ENCODE measurements at places on chromosomes 7 and 10.

GRCh38 chr7:40570223-40570622, 435.4 kb downstream of the SUGCT start:
- no peak for DNase-seq

DNA sequence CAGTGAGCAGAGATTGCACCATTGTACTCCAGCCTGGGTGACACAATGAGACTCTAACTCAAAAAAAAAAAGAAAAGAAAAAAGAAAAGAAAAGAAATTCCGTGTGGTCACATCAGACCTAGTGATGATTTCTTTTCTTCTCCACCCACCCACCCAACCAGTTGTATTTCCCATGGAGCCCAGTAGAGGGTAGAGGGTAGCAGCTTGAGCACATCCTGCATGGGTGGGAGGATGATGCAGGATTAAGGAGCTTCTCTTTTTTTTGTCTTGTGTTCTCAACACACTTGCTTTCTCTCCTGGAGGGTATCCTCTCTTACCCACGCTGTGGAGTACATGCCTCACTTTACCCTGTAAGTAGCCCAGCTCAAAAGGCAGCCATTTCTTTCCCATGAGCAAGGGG, 118.6 kb upstream of the CARD11 start:
- DNase-seq = no peak

DNA sequence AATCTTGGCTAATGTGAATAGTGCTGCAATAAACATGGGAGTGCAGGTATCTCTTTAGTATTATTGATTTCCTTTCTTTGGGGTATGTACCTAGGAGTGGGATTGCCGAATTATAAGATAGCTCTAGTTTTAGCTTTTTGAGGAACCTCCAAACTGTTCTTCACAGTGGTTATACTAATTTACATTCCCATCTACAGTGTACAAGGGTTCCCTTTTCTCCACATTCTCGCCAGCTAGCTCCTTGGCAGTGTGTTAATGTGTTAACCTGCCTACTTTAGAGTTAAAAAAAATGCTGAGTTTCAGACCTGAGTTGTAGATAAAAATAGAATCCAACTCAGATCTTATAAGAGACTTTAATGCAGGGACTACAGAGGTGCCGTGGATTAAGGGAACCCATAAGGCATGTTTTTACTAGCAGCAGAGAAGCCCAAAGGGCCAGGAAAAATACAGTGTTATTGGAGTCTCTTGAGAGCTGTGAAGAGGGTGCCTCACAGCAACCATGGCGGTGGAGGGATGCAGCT, 35.4 kb downstream of the CDK13 start:
- no peak for DNase-seq

GRCh38 chr7:98617051-98617959, at the start of gene NPTX2:
Gene NPTX2, plus strand, starts transcription at chr7:98617285. Its CDS starts 177 bp downstream, at chr7:98617462.
- no peak for DNase-seq

DNA sequence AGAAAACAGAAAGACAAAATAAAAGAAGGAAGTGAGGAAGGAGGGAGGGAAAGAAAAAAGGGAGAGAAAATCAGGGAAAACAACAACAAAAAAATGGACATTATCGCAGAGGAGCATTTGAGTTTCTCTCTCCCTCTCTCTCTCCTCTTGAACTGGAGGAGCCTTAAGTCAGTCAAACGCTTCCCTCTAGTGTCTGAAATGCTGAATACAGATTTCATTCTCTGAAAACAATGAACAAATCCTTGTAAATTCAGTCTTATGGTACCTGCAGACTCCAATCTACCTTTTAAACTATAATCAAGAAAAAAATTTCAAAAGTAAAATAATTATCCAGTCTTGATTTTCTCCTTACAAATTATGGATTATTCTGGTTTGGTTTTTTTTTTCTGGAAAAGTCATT, 89.2 kb upstream of the PFKP start:
- peak; percentile 8 for DNase-seq

DNA sequence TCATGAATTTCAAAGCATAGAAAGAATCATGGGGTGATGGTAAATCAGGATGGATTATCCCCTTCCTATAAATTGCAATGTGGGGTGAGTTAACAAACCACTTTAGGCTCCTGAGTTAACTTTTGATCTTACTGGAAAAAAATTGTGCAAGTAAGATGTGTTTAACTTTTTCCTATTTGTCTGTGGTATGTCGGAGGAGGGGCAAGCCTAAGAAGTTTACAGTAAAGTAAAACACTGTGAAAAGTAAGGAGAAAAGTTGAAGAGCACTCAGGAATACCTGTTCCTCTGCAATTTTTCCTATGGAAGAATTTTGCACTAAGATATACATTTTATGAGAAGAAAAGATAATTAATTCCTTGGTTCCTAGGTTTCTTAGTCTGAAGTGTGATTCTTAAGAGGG, 44.4 kb downstream of the IFIT5 start:
- DNase-seq = no peak

Measured in pulmonary artery endothelial cell (primary cell).